ENCODE measurements at places on chromosomes 6 and 20.

DNA sequence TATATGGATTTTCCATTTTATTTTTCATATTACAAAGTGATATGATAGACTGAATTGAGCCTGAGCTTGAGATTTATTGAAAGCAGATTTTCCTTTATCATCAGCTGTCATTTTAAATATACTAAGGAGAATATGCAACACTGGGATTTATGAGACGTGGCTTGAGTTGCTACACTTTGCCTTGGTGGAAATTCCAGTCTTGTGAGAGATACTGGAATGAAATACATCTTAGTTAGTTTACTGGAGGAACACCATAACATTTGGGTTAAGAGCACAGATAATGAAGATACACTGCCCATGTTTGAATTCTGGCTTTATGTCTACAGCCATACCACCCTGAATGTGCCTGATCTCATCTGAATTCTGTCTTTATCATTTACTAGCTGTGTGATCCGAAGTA, 86.5 kb upstream of the IFNGR1 start:
- no peak overlapping the region for H3K4me3 ChIP-seq
- no peak for DNase-seq
- H3K36me3 ChIP-seq, result no peaks in the 10 kb centered on the region
- H3K27ac ChIP-seq, result no peak overlapping the region
- no peaks in the 10 kb centered on the region for H3K27me3 ChIP-seq

- H3K4me3 ChIP-seq, result no peak overlapping the region
- no peaks in the 10 kb centered on the region for H3K27me3 ChIP-seq
- H3K4me1 ChIP-seq, result peaks cover under 1% of the 10 kb centered on the region
- no peak for DNase-seq
- H3K27ac ChIP-seq, result no peak overlapping the region
Observed at GRCh38 chr6:159720708-159721107, 6.6 kb upstream of the WTAP start.

DNA sequence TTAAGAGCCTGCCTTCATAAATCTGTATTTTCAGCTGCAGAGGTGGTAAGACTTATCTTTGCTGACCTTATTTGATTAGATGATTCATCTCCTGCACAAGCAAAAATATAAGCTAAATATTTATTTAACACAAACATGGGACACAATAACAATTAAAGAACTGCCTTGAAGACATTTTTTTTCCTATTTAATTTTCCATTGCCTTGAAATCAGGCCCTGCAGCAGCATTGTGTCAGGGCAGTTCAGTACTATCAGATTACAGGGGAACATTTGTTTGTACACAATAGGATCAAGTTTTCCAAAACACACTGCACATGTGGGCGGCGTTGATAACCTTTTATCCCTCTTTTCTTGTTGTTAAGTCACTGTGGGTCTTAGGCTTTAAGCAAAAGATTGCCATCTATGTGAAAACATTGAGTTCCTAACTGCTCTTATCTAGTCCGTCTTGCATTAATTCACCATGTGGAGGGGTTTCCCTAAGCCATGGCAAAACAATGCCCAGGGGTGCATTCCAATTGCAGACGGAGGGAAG, 7.4 kb downstream of the ADGRF5 start:
- no peak overlapping the region for H3K4me3 ChIP-seq
- DNase-seq, result no peak
- no peak overlapping the region for H3K27ac ChIP-seq
- no peaks in the 10 kb centered on the region for H3K4me1 ChIP-seq
- H3K36me3 ChIP-seq, result no peaks in the 10 kb centered on the region

DNA sequence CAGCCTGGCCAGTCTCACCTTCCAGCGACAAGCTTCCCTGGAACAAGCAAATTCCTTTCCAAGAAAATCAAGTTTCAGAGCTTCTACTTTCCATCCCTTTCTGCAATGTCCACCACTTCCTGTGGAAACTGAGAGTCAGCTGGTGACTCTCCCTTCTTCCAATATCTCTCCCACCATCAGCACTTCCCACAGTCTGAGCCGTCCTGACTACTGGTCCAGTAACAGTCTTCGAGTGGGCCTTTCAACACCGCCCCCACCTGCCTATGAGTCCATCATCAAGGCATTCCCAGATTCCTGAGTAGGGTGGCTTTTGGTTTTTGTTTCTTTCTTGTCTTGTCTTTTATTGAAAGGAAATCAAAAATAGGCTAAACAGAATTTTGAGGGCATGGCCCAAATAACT, 24.3 kb downstream of the MYCT1 start:
- no peaks in the 10 kb centered on the region for H3K4me1 ChIP-seq
- DNase-seq, result no peak
- H3K36me3 ChIP-seq, result no peaks in the 10 kb centered on the region

- no peak within 1 kb of the TSS for H3K27ac ChIP-seq
- peak within 1 kb of the TSS; percentile 39 for H3K4me3 ChIP-seq
- peaks cover 8% of the 10 kb centered on the region for H3K4me1 ChIP-seq
- no peaks in the 10 kb centered on the region for H3K36me3 ChIP-seq
- no peak for DNase-seq
Observed at GRCh38 chr6:42142118-42142835, at the start of gene C6orf132. Gene C6orf132 (minus strand): TSS chr6:42142620. CDS start chr6:42142444, 176 bp downstream.
